ENCODE measurements at places on chromosomes 1 and 21.

DNA sequence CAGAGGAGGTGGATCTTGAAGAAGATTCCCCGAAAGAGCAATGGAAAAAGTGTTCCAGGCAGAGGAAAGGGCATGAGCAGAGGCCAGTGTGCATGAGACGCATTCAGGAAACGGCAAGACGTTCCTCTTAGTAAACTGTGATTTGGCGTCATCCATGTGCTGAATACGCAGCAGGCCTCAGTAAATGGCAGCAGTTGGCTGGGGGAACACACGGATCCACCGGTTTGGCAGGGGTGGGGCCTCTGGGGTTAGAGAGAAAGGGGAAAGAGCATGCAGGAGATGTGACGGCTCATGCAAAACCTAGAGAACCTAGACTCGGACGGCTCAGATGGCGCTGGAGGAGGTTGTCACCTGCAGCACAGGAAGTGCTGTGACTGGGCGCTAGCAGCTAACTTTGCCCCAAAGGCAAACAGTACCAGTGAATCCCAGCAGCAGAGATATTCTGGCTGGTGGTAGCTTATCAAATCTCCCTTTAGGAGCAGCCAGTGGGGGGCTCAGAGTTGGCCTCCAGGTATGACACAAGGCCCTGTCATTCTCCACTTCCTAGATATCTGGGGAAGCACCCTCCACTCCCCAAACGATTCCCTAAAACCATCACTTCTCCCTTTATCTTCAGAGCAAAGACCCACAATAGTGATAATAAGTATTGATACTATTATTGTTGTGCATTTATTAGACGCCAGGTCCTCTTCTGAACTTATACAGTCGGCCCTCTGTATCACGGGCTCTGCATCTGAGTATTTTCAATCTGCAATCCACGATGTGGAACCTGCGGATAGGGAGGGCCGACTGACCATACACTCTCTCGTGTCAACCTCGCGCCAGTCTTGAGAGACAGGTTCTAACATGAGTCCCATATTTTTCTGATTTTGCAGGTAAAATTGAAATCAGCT lies 7.6 kb downstream of the LAPTM5 start:
- peak; percentile 49 for DNase-seq

DNA sequence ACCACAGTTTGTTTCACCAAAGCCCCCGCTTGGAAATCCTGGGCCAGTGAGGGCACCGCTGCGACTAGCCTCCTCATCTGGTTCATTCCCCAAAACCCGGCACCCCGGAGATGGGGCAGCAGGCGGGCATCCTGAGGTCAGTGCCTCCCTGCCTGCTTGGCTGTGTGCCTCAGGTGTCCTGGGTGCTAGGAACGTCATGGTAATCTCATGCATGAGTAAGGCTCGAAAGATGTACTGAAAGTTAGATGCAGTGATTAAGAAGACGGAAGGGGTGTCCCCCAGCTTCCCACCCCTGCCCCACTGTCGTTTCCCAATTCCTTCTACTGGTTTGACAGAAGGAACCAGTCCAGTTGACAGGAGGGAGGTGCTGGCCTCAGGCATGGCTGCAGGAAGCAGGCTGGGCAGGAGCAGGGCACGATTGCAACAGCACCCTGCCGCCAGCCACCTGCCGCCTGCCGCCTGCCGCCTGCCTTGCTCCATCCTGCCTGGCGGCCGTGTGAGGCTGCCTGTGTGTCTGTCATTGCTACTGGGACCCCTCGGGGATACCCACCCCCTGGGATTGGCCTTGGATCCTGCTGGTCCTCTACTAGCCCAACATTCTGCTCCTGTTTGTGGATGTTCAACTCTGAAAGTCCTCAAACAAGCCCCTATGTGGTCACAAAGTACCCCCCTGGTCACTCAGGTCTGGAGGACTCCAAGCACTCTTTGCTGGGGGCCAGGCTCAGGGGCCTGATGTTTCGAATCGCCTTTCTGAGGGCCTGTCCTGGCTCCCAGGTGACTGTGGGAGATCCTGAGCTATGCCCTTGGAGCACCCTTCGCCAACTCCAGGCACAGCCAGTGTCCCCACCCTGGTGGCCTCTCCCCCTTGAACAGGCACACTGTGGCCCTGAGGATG lies 73.0 kb upstream of the IFFO2 start:
- no peak for DNase-seq

DNA sequence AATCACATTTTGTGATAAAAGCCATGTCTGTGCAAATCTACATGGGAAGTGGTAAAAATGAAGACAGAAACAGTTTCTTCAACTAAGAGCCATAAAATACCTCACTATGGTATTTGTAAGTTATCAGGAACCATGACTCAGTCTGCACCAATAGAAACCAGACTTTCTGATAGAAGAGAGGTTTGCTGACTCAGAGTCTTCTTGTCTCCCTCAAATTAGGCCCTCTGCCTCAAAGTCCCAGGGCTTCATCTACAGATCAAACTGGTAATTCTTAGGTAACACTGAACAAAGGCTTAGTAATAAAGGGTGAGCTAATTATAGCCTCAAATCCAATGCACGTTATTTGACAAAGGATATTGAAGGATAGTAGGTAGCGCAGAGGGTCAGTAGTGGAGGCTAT lies 30.9 kb upstream of the SSX2IP start:
- DNase-seq: no peak

GRCh38 chr1:85894651-85895050 lies 186.4 kb upstream of the ZNHIT6 start:
- DNase-seq: no peak

DNA sequence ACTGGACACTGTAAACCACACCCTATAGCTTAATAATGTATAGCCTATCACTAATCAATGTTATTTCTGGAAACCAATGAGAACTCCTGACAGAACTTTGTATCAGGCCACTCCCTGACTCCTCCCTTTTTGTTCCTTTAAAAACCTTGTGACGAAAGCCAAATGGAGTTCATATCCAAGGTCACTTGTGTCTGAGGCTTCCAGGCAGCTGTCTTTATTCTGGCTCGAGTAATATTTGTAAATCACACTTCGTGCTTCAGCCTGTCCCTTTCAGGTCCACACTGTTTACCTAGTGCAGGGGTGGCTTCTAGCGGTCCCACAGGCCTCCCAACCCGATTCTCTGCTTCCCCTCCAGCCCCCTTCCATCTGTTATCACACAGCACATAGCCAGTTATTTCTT lies 16.2 kb upstream of the CAPN9 start:
- no peak for DNase-seq

- no peak for DNase-seq
Measured at GRCh38 chr1:72010094-72010431, 272.3 kb downstream of the NEGR1 start.

DNA sequence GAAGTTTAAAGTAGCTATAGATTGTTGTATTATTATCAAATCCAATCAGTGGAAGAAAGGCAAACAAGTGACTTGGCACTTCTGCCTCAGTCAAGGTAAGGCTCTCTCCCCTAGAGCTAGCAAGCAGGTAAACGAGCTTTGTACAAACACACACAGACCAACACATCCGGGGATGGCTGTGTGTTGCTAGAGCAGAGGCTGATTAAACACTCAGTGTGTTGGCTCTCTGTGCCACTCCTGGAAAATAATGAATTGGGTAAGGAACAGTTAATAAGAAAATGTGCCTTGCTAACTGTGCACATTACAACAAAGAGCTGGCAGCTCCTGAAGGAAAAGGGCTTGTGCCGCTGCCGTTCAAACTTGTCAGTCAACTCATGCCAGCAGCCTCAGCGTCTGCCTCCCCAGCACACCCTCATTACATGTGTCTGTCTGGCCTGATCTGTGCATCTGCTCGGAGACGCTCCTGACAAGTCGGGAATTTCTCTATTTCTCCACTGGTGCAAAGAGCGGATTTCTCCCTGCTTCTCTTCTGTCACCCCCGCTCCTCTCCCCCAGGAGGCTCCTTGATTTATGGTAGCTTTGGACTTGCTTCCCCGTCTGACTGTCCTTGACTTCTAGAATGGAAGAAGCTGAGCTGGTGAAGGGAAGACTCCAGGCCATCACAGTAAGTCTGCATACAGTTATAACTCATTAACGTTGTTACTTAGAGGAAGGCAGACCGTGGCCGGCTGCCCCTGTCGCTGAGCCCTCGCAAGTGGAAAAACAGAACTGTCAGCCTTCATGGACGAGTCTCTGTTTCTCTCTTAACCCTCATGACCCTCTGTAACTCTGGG lies at the start of gene PALMD:
PALMD (plus strand) TSS at position 415 of the 833 bp plus-strand sequence; CDS start at position 620, 205 bp downstream.
- no peak for DNase-seq

DNA sequence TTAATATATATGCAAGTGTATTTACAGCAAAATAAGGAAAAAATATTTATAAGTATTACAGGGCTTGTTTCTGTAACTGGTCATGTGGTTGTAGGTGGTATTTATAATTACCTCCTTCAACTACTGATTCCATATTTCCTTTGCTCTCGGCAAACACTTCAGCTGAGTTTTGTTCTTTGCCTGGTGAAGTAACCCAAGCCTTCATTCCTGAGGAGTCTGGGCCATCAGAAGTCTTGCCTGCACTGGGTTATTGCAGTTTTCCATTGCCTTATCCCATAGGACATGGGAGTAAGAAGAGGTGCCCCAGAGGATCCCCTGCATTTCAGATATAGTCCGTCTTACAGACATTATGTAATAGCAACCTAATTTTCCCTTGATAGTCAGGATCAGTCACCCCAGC lies 23.8 kb downstream of the MARK1 start:
- no peak for DNase-seq

- no peak for DNase-seq
Measured at GRCh38 chr1:24759492-24759891, 14.2 kb downstream of the CLIC4 start.

- DNase-seq: no peak
Measured at GRCh38 chr1:200903793-200904192, 9.1 kb downstream of the INAVA start.

- DNase-seq: no peak
Measured at GRCh38 chr1:30708361-30708728, 15.0 kb downstream of the MATN1 start.

- no peak for DNase-seq
Measured at GRCh38 chr1:59568158-59568935, 246.4 kb upstream of the HOOK1 start.

DNA sequence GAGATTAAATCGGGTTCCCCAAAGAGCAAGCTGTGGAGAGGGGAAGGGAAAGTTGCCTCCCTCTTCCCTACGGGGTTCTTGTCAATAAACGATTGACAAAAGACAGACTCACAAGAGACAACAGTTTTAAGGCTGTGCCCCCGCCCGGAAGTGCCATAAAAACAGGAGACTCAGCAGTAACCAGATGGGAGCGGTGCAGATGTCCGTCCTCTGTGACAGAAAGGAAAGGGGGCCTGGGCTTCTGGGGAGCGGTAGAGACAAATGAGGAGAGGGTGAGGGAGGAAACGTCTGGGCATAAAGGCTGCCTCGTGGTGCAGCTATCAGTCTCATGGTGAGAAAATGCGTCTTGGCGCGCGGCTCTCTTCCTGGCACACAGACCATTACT lies 5.9 kb downstream of the TP73 start:
- no peak for DNase-seq

DNA sequence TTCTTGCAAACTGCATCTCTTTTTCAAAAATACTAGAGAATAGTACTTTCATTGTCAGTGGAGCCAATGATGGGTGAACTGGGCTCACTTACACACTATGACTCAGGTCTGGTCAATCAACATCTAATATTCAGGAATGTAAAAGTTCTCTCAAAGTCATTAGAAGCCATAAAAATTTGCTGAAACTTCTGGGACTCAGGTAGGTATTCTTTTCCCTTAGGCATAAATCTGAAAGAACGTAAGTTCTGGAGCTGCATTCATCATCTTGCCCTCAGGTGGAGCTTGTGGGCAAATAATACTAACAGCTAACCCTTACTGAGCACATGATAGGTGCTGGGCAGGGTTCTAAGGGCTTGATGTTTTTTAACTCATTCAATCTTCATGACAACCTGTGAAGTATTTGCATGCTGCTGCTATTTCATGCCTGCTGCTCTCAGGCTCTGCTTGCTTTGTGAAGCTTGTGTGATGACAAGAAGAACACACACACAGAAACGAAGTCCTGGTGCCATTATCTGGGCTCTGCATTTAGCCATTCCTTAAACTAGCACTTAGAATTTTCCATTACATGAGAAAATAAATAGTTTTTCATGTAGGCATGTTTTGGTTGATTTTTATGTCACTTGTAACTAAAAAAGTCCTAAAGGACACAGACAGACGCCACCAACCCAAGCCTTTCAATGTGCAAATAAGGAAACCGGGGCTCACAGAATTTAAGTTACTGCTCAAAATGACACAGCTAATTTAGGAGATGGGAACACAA lies 394.2 kb upstream of the LYPLAL1 start:
- no peak for DNase-seq

GRCh38 chr1:37040261-37040660 lies 5.9 kb upstream of the GRIK3 start:
- DNase-seq: no peak

DNA sequence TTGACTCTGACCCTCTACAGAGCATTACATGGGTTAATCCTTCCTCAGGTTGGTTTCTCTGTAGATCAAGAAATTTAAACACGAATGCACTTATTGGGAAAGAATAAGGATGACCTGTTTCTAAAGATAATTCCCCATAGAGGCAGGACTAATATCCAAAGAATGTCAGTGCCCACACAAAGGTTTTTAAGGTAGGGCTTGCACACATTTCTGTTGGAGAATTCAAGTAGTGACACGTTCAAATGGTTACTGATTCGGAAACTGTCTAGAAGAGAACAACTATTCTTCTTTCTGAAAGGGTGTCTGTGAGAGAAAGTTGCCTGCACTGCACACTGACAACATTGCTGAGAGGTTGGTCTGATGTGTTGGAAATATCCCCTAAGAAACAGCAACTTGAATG lies 167.3 kb downstream of the ZNF326 start:
- no peak for DNase-seq

DNA sequence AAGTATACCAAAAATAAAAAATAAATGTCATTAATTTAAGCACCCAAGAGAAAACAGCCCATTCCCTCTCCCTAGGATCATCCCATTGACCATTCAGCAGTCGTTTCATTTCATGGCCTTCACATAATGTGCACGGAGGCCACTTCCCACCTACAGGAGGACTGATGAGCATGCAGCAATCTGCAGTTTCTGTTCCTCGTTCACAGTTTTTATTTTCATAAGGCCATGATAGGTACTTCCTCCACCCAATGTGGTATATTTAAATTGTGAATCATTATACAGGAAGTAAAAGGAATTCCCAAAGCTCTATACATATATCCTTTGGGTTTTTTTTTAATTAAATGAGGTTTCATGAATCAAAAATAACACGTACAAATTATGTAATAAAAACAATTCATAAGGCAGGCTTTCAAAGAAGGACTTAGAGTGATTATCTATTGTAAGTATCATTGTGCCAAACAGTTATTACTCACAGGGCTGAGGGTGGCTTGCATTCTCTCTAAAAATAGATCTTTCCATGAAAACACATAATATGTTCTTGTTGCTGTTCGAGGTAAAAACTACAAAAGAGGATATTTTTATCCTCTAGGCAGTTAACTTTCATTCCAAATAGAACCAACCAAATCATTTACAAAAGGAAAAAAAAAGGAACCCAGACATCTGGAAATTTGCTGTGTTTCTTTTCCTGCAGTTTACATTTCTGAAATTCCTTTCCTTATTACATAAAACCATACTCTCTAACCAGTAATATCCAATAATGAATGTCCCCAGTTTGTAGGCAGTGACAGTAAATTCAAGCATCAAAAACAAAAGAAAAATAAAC lies 27.5 kb upstream of the SLC44A3 start:
- no peak for DNase-seq

GRCh38 chr1:8701794-8702471 lies 115.5 kb downstream of the RERE start:
- no peak for DNase-seq

- DNase-seq: no peak
Measured at GRCh38 chr1:89965193-89965768, 29.6 kb upstream of the ZNF326 start.

GRCh38 chr1:36034692-36035091 lies 49.2 kb upstream of the TEKT2 start:
- no peak for DNase-seq

GRCh38 chr1:23908453-23909341 lies 4.5 kb downstream of the CNR2 start:
- DNase-seq: no peak
